ENCODE measurements at places on chromosomes 7 and 10.

DNA sequence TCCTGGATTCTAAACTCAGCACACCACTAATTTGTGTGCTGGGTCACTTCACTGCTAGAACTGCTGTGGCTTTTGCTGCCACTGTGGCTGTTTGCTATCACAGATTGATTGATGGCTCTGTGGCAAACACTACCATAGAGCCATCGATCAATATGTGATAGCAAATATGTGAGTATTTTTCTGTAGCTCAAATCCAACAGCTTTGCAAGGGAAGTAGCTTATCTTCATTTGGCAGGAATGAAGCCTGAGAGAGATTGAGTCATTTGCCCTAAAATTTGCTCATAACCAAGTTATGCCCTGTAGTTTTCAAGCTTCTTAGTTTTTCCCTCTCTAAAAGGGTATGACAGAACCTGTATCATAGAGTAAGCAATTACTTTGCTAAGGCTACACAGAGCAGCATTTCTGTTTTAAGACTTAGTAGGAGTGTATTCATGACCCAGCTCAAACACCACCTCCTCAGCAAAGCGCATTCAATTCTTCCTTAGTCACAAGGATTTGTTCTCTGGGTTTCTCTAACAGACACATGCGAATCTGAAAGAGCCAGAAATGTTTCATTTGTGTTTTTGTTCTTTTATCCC is 43.1 kb downstream of the MINPP1 start:
- DNase-seq: no peak

DNA sequence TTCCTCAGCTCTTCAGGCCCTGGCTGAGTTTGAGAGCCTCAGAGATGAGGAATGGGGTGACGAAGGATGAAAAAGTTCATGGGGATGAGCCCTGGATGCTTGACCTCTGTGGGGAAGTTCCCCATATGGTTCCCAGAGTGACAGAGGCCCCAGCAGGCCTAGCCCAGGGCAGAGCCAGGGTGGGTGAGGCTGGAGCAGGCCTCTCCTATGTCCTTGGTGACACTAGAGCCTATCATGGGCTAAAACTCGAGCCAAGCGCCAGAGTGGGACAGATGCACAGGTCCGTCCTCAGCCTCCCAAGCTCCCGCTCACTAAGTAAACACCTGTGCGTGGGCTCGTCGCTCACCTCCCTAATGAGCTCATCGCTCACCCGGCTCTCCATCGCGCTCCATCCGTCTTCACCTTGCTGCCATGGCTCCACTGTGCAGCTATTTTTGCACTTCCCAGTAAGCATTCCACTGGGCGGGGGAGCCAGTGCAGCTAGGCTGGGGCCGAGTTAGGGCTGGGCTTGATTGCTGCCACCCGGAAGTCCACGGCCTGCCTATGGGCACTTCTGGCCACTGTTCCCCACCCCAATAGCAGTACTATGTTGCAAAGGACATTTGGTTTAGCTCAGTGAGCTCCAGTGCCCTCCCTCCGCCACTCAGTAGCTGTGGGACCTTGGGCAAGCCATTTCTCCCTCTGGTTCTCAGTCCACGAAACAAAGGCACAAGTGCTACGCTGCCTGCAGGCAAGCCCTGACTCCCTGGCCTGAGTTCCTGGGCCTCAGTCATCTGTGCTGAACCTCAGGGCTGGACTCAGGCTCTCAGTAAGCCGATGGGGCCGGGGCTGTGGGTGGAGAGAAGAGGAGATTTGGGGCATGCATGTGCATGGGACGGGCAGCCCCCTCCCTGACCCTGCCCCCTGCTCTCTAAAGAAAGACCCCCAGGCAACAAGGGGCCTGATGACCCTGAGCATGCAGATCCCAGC is 117.3 kb upstream of the PCBD1 start:
- no peak for DNase-seq

DNA sequence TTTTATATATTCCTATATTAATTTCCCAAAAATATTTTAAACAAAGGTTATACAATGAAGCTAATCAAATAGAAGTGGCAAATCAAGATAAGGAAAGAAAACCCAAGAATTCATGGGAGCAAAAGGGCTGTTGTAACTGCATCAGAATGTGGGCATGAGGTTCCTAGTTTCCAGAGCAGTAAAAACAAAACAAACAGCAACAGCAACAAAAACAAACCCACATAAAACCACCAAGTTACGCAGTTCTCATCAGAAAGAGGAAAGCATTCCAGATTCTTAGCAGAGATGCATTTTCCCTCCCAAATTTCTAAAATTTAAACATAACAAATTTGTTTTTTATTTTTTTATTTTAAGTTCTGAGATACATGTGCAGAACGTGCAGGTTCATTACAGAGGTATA is 34.8 kb upstream of the MSMB start:
- DNase-seq: no peak

DNA sequence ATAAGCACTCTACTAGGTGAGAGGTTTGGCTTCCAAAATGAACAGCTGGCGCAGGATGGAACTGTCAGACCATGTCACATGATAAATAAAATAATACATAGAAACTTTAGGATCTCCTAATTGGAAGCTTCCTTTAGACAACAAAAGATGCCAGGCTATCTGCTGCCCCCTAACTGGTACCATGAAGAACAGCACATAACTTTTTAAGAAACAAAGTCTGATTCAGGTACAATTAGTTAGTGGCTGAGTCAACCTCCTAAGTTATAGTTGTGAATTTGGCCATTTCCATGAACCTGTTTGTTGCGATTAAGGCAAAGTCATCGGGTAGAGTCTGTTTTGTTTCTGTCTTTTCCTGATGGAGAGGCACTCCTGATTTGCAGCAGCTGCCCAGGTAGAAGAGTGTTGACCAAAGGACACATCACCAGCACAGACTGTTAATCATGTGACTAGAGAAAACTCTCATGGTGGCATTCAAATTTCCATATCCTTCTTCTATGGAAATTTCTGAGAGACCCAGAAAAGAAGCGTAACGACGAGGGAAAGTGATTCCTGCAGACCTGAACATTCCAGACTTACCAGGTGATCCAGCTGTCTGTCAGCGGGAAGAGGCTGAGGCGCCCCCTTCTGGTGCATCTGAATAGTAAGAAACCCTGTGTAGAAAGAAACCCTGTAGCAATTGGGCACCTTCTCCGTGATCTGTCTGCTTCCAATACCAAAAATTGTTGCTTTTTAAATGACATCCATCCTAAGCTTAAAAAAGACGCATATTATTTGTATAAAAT is 8.6 kb upstream of the INHBA start:
- DNase-seq: no peak

DNA sequence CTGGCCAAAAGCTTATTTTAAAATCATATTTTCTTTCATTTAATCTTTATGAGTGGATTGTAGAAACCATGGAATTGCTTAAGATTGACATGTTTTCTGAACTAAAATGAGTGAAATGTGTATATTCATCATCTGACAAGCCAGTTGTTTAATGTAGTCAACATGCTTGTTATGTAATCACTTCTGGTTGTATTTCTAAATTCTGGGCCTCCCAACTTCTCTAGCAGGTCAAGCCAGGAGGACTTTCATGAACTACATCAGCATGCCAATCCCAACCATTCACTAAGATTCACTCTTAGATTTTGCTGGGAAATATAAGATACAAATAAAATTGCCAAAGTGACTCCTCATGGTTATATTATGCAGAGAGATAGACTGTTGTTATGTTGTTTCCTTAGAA is 21.1 kb upstream of the MAP3K8 start:
- no peak for DNase-seq

- no peak for DNase-seq
Observed at GRCh38 chr7:3003936-3004335, 39.7 kb downstream of the CARD11 start.

- DNase-seq: no peak
Observed at GRCh38 chr7:151462306-151462779, 22.4 kb upstream of the CRYGN start.

GRCh38 chr7:5450549-5451327 is 27.1 kb upstream of the TNRC18 start:
- DNase-seq: peak; percentile 22

GRCh38 chr10:95356190-95356955 is 65.6 kb upstream of the PDLIM1 start:
- no peak for DNase-seq

DNA sequence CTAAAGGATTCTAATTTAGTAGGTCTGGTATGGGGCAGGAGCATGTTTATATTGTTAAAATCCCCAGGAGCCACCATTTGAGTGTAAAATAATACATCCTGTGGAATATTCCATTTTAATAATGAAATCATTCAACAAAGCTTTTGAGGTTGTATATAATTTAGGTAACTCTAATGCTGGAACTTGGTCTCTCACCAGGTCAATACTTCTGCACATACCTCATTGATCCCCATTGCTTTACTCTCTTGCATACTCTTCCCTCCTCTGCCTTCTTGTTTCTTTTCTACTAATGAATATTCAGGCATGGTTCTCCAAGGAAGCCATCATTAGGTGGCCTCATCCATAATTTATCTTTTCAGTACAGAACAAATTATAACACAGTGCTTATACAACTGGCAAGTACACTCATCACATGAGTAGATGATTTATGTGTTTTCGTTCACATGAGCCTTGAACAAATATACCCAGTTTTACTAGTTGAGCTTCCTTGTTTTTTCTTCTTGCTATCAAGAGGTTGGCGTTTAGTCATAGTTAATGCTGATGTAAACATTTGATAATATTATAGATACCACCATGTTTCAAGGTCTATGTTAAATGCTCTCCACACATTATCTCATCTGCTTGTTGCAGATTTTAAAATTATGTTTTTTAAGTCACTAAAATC is 7.2 kb downstream of the PALS2 start:
- no peak for DNase-seq

- no peak for DNase-seq
Observed at GRCh38 chr10:111822661-111823060, 360.9 kb downstream of the GPAM start.

DNA sequence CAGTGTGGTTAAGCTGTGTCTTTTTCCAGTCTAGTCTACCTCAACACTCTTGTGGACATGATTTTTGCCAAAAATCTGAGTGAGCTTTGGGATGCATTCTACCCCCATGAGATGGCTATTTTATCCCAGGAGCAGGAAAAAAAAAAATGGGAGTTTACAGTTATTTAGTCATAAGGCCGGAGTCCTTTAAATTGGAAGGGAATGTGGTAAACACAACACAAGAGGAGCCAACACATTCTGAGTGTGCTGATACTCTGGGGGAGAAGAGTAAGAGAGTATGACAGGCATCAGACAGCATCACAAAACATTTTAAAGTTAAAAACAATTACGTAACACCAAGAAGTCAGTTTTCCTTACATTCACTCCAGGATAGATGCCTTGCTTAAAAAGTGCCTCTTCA is 46.1 kb downstream of the C1GALT1 start:
- DNase-seq: no peak

GRCh38 chr7:151660141-151660540 is 140.4 kb upstream of the RHEB start:
- DNase-seq: no peak

DNA sequence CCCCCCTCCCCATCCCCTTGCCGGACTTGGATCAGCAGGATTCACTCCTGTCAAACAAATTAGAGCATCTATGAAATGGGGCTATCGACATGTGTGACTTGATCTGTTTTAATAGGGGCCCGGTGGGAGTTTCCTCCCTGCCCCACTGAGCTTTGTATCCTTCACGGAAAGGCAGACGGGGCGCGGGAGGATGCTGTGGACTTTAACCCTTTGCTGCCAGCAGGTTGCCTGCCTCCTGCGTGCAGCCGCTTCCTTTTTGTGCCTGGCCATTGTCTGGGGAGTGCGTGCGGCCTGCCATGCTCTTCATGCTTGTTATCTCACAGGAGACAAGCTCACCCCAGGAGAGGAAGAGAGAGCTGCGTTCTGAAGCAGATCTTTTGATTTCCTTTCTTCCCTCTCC is 512.8 kb upstream of the GALNT17 start:
- no peak for DNase-seq

All from CD4-positive, alpha-beta T cell treated with Interleukin-2 at 100 ng/mL for 4 hours (primary cell).